ENCODE measurements at places on chromosomes 3 and 15.

DNA sequence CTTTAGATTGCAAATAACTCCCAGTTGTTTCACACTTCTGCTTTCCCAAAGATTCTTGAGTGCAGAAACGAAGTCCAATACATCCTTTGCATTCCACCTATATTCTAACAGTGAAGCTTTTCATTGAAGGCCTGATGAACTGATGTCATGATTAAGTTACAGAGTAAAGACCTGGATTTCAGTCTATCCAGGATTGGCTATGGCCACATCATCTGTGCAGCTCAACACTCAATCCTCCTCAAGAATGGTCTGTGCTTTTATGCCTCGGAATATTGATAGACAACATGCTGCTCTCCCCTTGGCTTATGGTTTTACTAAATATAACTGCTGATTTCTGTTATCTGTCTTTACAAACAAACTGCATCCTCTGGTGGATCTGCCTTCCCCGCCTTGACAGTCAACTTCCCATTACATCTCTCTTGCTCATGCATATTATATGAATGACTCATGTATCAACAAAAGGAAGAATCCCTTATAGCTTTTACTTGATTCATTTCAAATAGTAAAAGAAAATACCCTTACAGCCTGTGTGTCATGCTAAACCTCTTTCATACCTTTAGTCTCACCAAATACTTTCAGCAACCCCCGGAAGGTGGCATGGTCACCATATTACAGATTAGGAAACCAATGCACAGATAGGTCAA is 59.5 kb downstream of the SCN11A start:
- no peak for DNase-seq

DNA sequence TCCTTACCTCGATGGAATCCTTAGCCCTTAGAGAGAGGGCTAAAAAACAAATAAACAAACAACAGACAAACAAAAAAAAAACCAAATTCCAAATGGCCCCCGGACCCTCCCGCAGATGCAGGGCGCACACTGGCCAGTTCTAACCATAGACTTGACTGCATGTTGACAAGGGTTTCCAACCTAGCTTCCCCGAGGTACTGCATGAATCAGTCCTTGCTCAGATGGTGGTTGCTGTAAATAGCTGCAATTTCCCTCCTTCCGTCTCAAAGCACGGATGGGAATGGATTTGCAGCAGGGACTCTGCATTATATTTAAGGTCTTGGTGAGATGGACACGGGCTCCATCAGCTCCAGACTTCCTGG is 162.8 kb downstream of the CD47 start:
- DNase-seq = no peak

DNA sequence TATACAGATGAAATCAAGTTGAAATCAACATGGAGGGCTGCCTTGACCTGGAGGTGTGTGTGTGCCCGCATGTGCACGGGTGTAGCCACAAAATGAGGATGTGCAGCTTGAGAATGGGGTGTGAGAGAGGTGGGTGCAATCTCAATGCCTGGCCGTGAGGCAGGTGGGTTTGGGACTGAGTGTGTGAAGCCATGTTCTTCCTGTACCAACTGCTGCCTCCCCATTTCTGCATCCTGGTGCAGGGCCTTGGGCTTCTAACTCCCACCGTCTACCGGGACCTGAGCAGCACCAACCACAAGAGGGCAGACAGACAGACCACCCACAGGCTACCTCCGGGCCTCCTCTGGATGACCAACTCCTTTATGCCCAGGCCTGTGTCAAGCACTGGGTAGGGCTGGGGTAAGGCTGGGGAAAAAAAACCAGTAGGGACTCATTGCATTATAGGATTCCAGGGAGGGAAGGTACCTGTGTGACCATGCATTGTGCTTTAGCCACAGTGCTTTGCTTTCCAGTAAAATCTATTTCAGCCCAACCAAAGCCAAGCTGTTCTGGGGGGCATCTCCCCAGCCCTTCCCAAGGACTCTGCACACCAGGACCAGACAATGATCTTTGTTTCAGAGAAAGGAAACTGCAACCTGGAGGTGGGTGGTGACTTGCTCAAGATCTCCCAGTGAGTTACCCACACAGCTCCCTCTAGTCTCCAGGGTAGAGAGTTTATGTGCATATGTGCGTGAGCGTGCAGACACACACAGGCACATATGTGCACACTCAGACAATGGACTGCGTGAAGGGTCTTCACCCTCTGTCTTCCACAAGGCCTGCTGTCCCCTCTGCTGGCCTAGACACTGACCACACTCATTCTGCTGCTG is 162.2 kb upstream of the TLE3 start:
- DNase-seq = no peak

DNA sequence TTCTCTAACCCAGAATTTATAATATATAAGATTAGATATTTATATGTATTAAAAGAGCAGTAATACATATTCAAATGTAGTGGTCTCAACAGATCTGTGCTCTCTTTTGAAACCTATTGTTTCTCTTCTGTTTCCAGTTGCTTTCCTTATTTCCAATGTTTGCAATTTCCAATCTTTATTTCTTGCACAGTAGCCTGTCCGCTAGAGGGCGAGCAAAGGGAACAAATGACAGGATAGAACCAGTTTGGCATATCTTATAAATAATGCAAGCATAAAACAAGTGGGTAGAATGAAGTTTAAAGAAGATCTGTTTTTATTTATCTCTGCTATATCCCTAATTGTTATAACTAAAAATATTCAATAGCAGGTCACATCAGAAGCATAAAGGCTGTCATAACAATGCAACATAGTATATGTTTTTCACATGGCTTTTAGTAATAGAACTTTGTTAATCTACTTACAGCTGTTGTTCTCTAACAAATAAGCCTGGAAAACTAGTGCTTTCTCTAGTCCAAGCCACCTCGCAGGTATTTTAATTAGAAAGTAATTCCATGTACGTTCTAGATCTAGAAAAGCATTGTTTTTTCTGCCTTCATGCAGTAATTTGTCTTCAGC is 15.1 kb upstream of the TCAIM start:
- DNase-seq = no peak

GRCh38 chr3:171453180-171453886 is 6.9 kb downstream of the TNIK start:
- DNase-seq = no peak

DNA sequence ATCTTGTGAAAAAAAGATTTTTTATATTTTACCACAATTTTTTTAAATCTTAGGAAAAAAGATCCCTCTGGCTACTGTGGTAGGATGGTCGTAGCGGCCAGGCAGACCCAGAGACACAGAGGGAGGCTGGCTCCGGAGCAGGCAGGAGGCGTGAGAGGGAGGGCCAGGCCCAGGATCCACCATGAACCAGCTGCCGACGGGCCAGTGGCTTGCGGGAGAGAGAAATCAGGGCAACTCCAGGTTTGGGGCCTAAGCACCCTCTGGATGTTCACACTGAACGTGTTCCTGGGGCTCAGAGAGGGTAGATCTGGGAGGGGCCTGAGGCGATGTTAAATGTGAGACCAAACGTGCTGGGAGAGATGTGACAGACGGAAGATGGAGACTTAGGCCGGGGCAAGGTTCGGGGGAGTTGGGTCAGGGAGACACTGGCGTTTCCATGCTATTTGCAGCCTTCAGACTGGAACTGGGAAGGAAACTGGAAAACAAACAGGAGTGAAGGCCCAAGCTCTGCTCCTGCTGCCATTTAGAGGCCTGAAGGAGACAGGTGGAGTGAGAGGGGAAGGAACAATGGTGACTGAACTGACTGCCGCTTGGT is 1.6 kb upstream of the VILL start:
- no peak for DNase-seq

- DNase-seq = no peak
Measured at GRCh38 chr15:59406446-59406845, 31.5 kb upstream of the FAM81A start.

DNA sequence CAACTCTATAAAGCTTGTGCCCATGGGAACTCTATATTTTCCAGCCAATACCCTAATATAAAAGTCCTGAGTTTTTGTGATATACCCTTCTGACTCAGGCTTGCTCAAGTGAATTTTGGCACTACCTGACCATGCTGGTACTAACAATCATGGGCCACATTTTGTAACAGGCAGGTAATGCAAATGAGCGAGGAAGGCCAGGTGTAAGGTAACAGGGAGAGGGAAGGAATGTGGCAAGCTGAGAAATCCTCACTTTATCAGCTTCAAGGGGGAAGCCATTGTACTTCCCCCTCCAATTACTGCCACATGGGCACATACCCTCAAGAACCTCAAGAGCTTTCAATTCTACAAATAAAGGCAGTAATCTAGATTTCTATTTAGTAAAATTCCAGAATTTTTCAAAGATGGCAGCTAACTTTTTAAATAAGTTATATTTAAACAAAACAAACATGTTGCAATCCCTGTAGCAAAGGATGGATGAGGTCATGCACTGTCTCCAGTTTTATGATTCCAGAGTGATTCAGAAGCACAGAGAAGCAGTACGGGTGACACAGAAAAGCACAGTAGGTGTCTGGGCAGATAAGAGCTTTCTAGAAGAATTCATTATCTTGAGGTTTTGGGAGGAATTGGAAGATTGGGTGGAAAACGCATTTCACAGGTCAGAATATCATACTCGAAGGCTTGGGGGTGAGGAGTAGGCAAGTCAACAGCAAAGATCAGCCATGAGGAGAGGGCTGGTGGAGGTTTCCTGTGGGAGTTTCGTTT is 87.6 kb downstream of the FOXP1 start:
- DNase-seq = no peak

- DNase-seq = no peak
Measured at GRCh38 chr3:32862247-32862935, 44.6 kb downstream of the TRIM71 start.

DNA sequence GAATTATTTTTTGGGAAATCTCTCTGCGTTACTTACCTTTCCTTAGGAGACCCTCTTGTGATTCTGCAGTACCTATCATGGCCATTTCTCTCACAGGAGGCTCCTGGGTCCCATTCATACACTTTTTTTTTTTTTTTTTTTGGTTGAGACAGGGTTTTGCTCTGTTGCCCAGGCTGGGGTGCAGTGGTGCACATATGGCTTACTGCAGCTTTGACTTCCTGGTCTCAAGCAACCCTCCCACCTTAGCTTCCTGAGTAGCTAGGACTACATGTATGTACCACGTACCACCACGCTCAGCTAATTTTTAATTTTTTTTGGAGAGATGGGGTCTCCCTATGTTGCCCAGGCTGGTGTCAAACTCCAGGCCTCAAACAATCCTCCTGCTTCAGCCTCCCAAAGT is 36.1 kb downstream of the TRAK1 start:
- no peak for DNase-seq

All from NCI-H187 (cell line).